Naive thymus-derived CD4-positive, alpha-beta T cell (primary cell): ENCODE measurements at places on chromosomes 5 and 9.
A peak's percentile ranks its signal among the peaks of the same experiment; 100 is the strongest.

DNA sequence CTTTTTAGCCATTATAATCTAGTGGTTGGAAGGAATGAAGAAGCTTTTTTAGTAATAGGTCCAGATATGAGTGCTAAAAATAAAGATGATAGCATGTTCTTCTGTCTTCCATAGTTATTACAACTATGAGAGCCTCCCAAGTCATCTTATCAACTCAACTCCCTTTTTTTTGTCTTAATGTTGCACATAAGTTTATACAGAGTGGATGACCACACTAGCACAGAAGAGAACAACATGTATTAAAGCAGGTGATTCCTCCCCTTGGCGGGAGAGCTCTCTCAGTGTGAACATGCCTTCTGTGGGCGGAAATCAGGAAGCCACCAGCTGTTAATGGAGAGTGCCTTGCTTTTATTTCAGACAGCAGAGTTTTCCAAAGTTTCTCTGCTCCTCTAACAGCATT lies 40.1 kb upstream of the STX17 start:
- H3K4me3 ChIP-seq, result no peak overlapping the region
- H3K4me1 ChIP-seq, result no peaks in the 10 kb centered on the region
- no peak for DNase-seq
- H3K27me3 ChIP-seq, result no peaks in the 10 kb centered on the region
- no peaks in the 10 kb centered on the region for H3K36me3 ChIP-seq

- no peaks in the 10 kb centered on the region for H3K36me3 ChIP-seq
- no peak overlapping the region for H3K27ac ChIP-seq
- H3K4me3 ChIP-seq, result no peak overlapping the region
- H3K4me1 ChIP-seq, result peaks cover 6% of the 10 kb centered on the region
- H3K27me3 ChIP-seq, result no peaks in the 10 kb centered on the region
These were observed 265.7 kb downstream of the GOLPH3 start for GRCh38 chr5:31908396-31908795.

DNA sequence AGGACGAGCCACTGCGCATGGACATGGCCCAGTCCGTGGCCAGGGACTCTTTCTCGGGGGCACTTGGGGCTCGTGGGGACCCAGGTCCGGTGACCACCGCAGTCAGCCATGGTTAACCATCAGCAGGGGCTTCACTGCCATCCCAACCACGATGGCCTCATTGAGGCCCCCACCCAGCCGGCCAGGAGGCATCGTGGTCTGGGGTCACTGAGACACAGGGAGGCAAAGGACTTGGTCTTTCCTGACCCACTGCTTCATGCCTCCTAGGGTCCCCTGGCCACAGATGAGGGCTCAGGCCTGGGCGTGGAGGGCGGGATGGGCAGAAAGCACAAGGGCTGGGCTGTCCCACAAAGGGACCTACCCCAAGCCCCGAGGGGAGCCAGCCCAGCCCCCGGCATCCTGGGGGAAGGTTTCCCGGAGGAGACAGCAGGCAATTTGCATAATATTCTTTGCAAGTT lies 6.6 kb downstream of the NACC2 start:
- H3K4me3 ChIP-seq, result no peak overlapping the region
- no peaks in the 10 kb centered on the region for H3K36me3 ChIP-seq
- H3K27me3 ChIP-seq, result no peaks in the 10 kb centered on the region
- H3K27ac ChIP-seq, result no peak overlapping the region
- no peak for DNase-seq

DNA sequence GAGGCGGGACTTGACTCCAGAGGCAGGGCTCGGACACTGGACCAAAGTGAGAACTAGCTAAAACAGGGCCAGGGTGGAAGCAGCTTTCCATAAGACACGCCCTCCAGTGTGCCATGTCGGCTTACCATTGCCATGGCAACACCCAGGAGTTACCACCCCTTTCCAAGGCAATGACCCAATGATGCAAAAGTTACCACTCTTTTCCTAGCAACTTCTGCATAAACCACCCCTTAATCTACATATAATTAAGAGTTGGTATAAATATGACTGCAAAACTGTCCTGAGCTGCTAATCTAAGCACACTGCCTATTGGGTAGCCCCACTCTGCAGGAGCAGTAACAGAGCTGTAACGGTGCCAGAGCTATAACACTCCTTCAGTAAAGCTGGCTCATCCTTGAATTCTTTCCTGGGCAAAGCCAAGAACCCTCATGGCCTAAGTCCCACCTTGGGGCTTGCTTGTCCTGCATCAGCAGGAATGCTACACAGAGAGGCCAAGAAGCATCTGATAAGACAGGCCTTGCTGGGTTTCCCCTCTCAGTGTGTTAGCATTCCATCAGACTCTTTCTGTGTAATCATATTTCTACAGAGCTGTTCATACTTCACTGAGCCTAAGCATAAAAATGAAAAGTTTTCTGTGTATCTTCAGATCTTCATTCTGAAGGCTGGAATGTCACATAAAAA lies 262.7 kb upstream of the KLF9 start:
- no peaks in the 10 kb centered on the region for H3K27me3 ChIP-seq
- no peak for DNase-seq
- H3K27ac ChIP-seq, result no peak overlapping the region
- H3K4me1 ChIP-seq, result no peaks in the 10 kb centered on the region
- H3K36me3 ChIP-seq, result no peaks in the 10 kb centered on the region

- no peak for DNase-seq
- no peaks in the 10 kb centered on the region for H3K36me3 ChIP-seq
- no peaks in the 10 kb centered on the region for H3K4me1 ChIP-seq
- H3K4me3 ChIP-seq, result no peak overlapping the region
- no peak overlapping the region for H3K27ac ChIP-seq
These were observed 94.4 kb upstream of the BASP1 start for GRCh38 chr5:17123010-17123409.

DNA sequence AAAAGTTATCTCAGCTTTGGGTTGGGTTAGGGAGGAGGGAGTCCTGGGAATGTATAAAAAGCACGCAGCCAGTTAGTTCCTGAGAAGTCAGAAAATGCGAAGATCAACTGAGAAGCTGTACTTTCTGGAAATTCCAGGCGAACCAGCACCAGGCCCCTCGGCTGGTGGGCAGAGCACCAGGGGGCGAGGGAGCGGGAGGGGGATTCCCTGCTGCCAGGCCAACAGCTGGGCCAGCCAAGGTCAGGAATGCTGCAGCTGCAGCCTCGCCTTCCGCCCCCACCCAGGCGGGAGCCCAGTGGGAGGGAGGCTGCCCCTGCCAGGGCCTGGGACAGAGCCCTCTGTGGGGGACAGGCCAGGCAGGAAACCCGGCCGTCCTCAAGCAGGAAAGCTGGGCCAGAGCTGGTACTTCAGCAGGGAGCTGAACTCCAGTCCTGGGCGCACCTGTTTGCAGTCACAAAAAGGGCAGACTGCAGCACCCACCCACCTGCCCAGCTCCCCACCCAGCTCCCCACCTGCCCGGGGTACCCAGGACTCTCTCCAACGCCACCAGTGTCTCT lies 35.5 kb downstream of the VAV2 start:
- H3K27ac ChIP-seq, result peak overlapping the region; percentile 60
- H3K36me3 ChIP-seq, result no peaks in the 10 kb centered on the region
- H3K4me3 ChIP-seq, result no peak overlapping the region
- H3K4me1 ChIP-seq, result peaks cover 16% of the 10 kb centered on the region

GRCh38 chr5:143156086-143156485 lies 247.4 kb downstream of the NR3C1 start:
- no peak overlapping the region for H3K4me3 ChIP-seq
- DNase-seq, result no peak
- no peaks in the 10 kb centered on the region for H3K36me3 ChIP-seq

GRCh38 chr9:134365791-134366222 lies 39.6 kb downstream of the RXRA start:
- H3K36me3 ChIP-seq, result no peaks in the 10 kb centered on the region
- no peak overlapping the region for H3K27ac ChIP-seq
- no peaks in the 10 kb centered on the region for H3K27me3 ChIP-seq

- no peaks in the 10 kb centered on the region for H3K27me3 ChIP-seq
- no peak overlapping the region for H3K4me3 ChIP-seq
- no peaks in the 10 kb centered on the region for H3K36me3 ChIP-seq
- DNase-seq, result no peak
- H3K27ac ChIP-seq, result no peak overlapping the region
These were observed 29.3 kb downstream of the DAB2 start for GRCh38 chr5:39395521-39395920.

DNA sequence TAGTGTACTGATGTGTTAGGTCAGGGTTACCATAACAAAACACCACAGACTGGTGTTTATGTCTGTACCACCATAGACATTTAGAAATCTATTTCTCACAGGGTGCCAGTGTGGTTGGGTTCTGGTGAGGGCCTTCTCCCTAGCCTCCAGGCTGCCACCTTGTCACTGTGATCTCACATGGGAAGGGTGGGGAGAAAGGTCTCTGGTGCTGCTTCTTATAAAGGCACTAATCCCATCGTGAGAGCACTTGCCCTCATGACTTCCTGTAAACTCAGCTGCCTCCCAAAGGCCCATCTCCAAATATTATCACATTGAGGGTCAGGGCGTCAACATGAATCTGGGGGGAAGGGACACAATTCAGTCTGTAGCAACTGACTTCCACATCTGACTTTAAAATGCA lies 49.8 kb downstream of the PIK3R1 start:
- H3K4me1 ChIP-seq, result peaks cover 59% of the 10 kb centered on the region
- H3K27ac ChIP-seq, result peak overlapping the region; percentile 26
- DNase-seq, result no peak
- no peaks in the 10 kb centered on the region for H3K27me3 ChIP-seq
- H3K36me3 ChIP-seq, result no peaks in the 10 kb centered on the region
- no peak overlapping the region for H3K4me3 ChIP-seq
